ENCODE measurements at places on chromosomes 5 and 9.
A peak's percentile ranks its signal among the peaks of the same experiment; 100 is the strongest.

- H3K36me3 ChIP-seq: no peaks in the 10 kb centered on the region
- no peak overlapping the region for H3K27ac ChIP-seq
- no peak for DNase-seq
- H3K4me3 ChIP-seq: no peak overlapping the region
These were observed 92.5 kb downstream of the EBF1 start for GRCh38 chr5:159007235-159007634.

GRCh38 chr5:31100781-31101310, 92.6 kb upstream of the CDH6 start:
- H3K27ac ChIP-seq: no peak overlapping the region
- peaks cover 15% of the 10 kb centered on the region for H3K4me1 ChIP-seq
- no peaks in the 10 kb centered on the region for H3K27me3 ChIP-seq
- DNase-seq: no peak
- H3K36me3 ChIP-seq: no peaks in the 10 kb centered on the region

- no peaks in the 10 kb centered on the region for H3K4me1 ChIP-seq
- no peak for DNase-seq
These were observed 480.4 kb upstream of the TUSC1 start for GRCh38 chr9:26158631-26159150.

GRCh38 chr5:68217528-68217927, 2.0 kb downstream of the PIK3R1 start:
- peaks cover 7% of the 10 kb centered on the region for H3K4me1 ChIP-seq
- peak; percentile 28 for DNase-seq
- peak overlapping the region; percentile 86 for H3K4me3 ChIP-seq
- H3K27ac ChIP-seq: no peak overlapping the region
- no peaks in the 10 kb centered on the region for H3K27me3 ChIP-seq
- no peaks in the 10 kb centered on the region for H3K36me3 ChIP-seq

DNA sequence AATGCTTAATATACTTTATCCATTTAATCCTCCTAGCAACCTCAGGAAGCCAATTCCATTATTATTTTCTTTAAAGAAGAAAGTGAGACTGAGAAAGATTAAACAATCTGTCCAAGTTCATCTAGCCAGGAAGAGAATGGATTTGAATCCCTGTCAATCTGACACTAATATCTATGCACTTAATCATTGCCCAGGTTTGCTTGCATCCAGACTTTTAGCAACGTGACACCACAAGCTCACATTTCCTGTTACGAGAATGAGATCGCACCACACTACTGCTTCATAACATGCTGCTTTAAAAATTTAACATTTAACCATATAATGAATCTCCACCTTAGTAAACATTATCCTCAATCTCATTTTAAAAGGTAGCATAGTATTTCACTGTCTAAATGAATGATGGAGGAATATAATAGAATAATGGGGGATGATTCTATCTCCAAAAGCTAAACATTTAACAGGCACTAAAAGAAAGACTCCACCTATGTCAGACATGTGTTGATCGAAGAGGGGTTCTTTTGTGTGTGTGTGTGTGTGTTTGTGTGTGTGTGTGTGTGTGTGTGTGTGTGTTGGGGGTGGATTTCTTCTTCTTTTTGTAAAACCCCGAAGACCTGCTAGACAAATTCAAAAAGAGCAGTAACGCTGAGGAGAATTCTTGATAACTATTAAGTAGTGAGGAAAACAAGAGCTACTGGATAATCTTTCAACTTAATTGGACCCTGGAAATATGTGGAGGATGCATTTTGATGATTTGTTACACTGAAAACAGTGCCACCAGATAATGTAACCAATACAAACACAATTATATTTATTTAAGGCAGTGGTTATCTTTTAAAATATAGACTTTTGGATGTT, 138.7 kb upstream of the NR3C1 start:
- peaks cover 18% of the 10 kb centered on the region for H3K4me1 ChIP-seq
- no peaks in the 10 kb centered on the region for H3K27me3 ChIP-seq
- H3K27ac ChIP-seq: no peak overlapping the region
- no peak overlapping the region for H3K4me3 ChIP-seq
- peak; percentile 45 for DNase-seq

DNA sequence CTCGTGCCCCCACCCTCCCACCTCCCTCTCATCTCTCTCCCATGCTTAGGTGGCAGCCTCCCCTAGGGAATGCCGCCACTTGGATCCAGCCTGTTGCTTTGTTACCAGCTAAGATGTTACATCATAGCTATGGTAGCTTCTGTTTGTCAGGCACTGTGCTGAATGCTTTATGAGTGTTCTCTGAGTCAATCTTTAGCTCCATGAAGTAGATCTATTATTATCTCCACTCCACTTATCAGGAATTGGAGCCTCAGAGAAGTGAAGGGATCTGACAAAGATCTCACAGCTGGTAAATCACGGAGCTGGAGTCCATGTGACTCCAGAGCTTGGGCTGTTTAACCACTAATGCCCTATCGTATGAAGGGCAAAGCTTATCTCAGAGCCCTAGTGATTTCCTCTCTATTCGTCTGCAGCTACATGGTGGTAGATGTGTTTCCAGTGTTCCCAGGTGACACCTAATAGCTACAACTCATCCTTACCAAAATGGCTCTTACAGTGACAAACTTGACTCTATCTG, 54.1 kb downstream of the GARNL3 start:
- no peaks in the 10 kb centered on the region for H3K36me3 ChIP-seq
- DNase-seq: peak; percentile 76
- H3K4me1 ChIP-seq: peaks cover 17% of the 10 kb centered on the region
- no peaks in the 10 kb centered on the region for H3K27me3 ChIP-seq
- no peak overlapping the region for H3K27ac ChIP-seq

DNA sequence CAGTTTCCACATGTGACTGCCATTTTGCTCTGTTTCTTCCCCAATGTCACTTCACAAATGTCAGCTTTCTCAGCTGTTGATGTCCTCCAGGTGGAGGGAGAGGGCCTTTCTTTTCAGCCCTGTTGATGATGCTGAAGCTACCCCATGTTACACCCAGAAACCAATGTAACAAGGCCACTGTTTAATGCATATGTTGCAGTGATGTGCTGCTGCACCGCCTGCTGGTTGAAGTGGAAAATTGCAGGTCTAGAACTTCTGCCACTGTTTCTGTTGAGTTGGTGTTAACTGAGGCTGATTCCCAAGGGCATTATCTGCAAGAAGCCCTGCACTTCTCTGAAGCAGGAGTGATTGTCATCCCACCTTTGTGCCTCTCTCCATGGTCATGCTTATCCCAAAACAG, 428.4 kb downstream of the KDM4C start:
- H3K36me3 ChIP-seq: no peaks in the 10 kb centered on the region
- no peak overlapping the region for H3K27ac ChIP-seq
- peaks cover 6% of the 10 kb centered on the region for H3K4me1 ChIP-seq
- no peak overlapping the region for H3K4me3 ChIP-seq
- no peaks in the 10 kb centered on the region for H3K27me3 ChIP-seq
